ENCODE measurements at places on chromosomes 16 and 17.
A peak's percentile ranks its signal among the peaks of the same experiment; 100 is the strongest.

GRCh38 chr16:50067290-50067853 lies 1.6 kb downstream of the HEATR3 start:
- no peak overlapping the region for H3K27ac ChIP-seq
- peaks cover 20% of the 10 kb centered on the region for H3K36me3 ChIP-seq
- no peaks in the 10 kb centered on the region for H3K27me3 ChIP-seq
- DNase-seq = peak; percentile 3
- peak overlapping the region; percentile 84 for H3K4me3 ChIP-seq
- peaks cover 22% of the 10 kb centered on the region for H3K4me1 ChIP-seq

GRCh38 chr16:49287572-49287971 lies 5.9 kb upstream of the CBLN1 start:
- no peaks in the 10 kb centered on the region for H3K4me1 ChIP-seq
- no peak for DNase-seq
- no peak overlapping the region for H3K4me3 ChIP-seq
- H3K36me3 ChIP-seq = no peaks in the 10 kb centered on the region
- peaks cover 10% of the 10 kb centered on the region for H3K27me3 ChIP-seq
- no peak overlapping the region for H3K27ac ChIP-seq

GRCh38 chr16:51392521-51393187 lies 241.6 kb upstream of the SALL1 start:
- H3K27me3 ChIP-seq = no peaks in the 10 kb centered on the region
- H3K36me3 ChIP-seq = no peaks in the 10 kb centered on the region
- H3K27ac ChIP-seq = no peak overlapping the region

DNA sequence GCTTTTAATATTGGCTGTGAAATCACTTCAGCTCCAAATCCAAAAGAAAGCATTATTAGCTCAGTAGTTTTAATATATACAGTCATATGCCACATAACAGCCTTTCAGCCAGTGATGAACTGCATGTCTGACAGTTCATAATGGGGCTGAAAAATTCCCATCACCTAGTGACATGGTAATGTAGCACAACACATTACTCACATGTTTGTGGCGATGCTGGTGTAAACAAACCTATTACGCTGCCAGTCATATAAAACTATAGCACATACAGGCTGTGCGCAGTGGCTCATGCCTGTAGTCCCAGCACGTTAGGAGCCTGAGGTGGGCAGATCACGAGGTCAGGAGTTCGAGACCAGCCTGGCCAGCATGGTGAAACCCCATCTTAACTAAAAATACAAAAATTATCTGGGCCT lies 92.2 kb downstream of the TUBD1 start:
- no peaks in the 10 kb centered on the region for H3K27me3 ChIP-seq
- peak overlapping the region; percentile 57 for H3K27ac ChIP-seq
- H3K36me3 ChIP-seq = no peaks in the 10 kb centered on the region
- H3K4me3 ChIP-seq = no peak overlapping the region
- peaks cover 6% of the 10 kb centered on the region for H3K4me1 ChIP-seq

- H3K4me1 ChIP-seq = no peaks in the 10 kb centered on the region
- H3K36me3 ChIP-seq = no peaks in the 10 kb centered on the region
- no peaks in the 10 kb centered on the region for H3K27me3 ChIP-seq
- H3K4me3 ChIP-seq = no peak overlapping the region
These were observed 224.5 kb downstream of the ZNF423 start for GRCh38 chr16:49631187-49632041.

DNA sequence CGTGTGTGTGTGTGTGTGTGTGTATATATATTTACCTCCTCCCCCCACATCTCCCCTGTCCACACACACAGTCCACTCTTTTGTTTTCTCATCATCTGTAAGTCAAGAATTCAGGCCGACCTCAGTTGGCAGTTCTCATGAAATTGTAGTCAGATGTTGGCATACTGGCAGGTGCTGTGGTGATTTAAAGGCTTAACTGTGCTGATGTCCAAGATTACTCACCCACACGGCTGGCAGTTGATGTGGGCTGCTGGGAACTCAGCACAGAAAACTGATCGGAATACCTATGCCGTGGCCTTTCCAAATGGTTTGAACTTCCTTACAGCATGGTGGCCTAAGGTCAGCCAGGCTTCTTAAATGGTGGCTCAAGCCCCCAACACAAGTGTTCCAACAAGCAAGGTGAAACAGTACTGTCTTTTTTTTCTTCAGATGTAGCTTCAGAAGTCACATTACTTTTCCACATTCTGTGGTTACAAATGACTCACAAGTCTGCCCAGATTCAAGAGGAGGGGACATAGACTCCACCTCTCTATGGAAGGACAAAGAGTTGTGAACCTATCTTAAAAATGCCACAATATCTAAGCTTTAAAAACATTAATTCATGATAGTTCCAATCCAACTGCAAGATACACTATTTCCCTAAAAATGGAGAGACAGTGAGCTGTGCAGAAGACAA lies 198.5 kb upstream of the HS3ST4 start:
- H3K4me3 ChIP-seq = no peak overlapping the region
- H3K27me3 ChIP-seq = peaks cover 4% of the 10 kb centered on the region
- H3K27ac ChIP-seq = no peak overlapping the region

DNA sequence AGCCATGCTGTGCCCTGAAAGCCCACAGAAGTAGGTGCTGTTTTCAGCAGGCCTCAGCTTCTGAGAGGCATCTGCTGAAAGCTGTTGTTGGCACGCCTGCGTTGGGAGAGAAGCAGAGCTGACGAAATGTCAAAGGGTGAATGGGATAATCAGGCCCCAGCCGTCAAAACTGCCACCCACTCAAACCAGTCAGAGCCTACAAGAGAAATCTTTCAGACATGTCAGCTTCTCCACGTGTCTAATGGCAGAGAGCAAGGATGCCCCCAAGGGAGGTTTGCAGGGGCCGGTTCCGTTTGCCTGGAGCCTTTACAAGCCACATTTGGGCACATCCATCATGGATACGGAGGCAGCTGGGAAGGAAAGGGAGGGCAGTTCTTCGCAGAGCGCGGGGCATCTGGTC lies 568.2 kb upstream of the EEF2KMT start:
- H3K4me1 ChIP-seq = no peaks in the 10 kb centered on the region
- H3K36me3 ChIP-seq = no peaks in the 10 kb centered on the region
- no peak for DNase-seq
- H3K27me3 ChIP-seq = no peaks in the 10 kb centered on the region
- H3K4me3 ChIP-seq = no peak overlapping the region

Data from CD4-positive, CD25-positive, alpha-beta regulatory T cell (primary cell).